ENCODE measurements at places on chromosomes 5 and 9. TPM values are rescaled to one million over a fixed set of nuclear protein-coding genes. Genes with fewer than 3 reads are reported as not detected.

- H3K27me3 ChIP-seq: no peaks in the 10 kb centered on the region
- H3K36me3 ChIP-seq: no peaks in the 10 kb centered on the region
- peaks cover 4% of the 10 kb centered on the region for H3K4me1 ChIP-seq
- DNase-seq: no peak
Observed at GRCh38 chr9:120733190-120733589, 18.9 kb upstream of the MEGF9 start.

GMCL2 gene
- not detected for total RNA-seq

MEGF10 gene
- not detected for total RNA-seq

TRPM3 gene
- 0.02 TPM for total RNA-seq

- H3K27me3 ChIP-seq: no peaks in the 10 kb centered on the region
- H3K4me3 ChIP-seq: no peak overlapping the region
- no peaks in the 10 kb centered on the region for H3K36me3 ChIP-seq
- no peak for DNase-seq
- no peaks in the 10 kb centered on the region for H3K4me1 ChIP-seq
Observed at GRCh38 chr5:168186289-168187074, 105.0 kb upstream of the WWC1 start.

- H3K36me3 ChIP-seq: no peaks in the 10 kb centered on the region
- DNase-seq: no peak
Observed at GRCh38 chr5:156021866-156022265, 305.1 kb upstream of the SGCD start.

SLC25A46 gene
- total RNA-seq: 26.1 TPM

STKLD1 gene
- total RNA-seq: 0.35 TPM

GRCh38 chr5:32027093-32027716 lies 146.9 kb downstream of the GOLPH3 start:
- DNase-seq: no peak
- no peak overlapping the region for H3K27ac ChIP-seq
- no peaks in the 10 kb centered on the region for H3K4me1 ChIP-seq
- H3K27me3 ChIP-seq: no peaks in the 10 kb centered on the region

DNA sequence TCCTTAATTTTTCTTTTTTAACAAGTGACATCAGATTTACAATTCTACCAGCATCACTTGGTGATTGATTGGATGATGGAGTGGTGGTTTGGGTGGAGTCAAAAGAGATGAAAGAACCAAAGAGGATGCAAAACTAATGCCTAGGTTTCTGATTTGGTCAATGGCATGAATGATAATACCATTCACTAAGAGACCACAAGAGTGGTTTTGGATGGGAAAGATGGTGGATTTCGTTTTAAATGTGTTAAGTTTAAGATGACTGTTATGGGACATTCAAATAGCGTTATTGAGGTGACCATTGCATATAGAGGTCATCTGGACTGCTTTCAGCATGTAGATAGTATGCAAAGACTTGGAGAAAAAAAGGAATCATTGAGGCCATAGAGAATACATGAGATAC lies 3.6 kb downstream of the SMC5 start:
- H3K4me1 ChIP-seq: peaks cover 58% of the 10 kb centered on the region
- no peaks in the 10 kb centered on the region for H3K27me3 ChIP-seq
- peaks cover 50% of the 10 kb centered on the region for H3K36me3 ChIP-seq
- peak overlapping the region; percentile 5 for H3K4me3 ChIP-seq
- H3K27ac ChIP-seq: peak overlapping the region; percentile 75

DNA sequence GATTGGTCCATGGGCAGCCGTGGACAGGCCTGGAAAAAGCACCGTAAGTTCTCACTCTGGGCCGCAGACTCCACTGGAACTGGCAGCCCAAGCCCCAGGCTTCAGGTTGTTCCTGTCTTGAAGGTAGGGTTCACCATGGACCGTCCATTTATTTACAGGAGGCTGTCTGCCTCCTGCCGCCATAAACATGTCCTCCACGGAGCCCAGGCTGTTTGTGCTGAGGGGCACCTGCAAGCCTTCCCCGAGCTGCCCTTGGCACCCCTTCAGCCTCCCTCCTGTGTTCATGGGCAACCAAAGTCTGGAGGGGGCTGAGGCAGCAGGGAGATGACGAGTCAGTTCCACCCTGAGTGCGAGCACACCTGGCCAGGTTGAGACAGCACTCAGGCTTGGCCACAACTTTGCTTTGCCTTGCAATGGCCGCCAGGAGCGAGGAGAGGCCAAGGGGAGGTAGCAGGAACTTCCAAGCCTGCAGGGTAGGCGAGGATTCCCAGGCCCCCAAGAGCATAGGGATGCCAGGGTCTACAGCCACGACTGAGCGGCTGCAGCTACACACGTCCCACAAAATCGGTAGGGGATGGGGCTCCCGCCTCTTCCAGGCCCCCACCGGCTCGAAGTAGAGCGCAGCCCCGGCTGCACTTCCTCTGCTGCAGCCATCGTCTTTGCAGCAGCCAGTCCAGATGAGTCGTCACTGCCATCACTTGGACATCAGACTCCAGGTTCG lies 1625.6 kb upstream of the ACO1 start:
- H3K36me3 ChIP-seq: no peaks in the 10 kb centered on the region
- no peak overlapping the region for H3K27ac ChIP-seq
- H3K27me3 ChIP-seq: peaks cover 2% of the 10 kb centered on the region
- H3K4me1 ChIP-seq: no peaks in the 10 kb centered on the region
- no peak for DNase-seq

DNA sequence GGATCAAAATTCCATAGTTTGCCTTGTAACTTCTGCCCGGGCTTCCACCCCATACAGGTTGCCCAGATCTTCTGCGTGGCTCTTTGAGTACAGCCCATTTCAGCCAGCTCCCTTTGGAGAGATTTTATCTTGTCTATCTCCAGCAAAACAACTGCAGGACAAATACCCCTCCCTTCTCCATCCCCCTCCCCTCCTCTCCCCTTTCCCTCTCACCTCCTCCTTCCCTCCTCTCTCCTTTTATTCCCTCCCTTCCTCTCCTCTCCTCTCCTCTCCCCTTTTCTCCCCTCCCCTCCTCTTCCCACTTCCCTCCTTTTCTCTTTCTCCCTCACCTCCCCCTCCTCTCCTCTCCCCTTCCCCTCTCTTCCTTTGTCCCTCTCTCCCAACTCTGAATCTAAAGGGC lies 58.2 kb downstream of the COL15A1 start:
- no peaks in the 10 kb centered on the region for H3K27me3 ChIP-seq
- no peak overlapping the region for H3K4me3 ChIP-seq
- no peak overlapping the region for H3K27ac ChIP-seq
- DNase-seq: no peak
- peaks cover 15% of the 10 kb centered on the region for H3K4me1 ChIP-seq
- no peaks in the 10 kb centered on the region for H3K36me3 ChIP-seq

FBXW11 gene
- total RNA-seq: 35.5 TPM

DNA sequence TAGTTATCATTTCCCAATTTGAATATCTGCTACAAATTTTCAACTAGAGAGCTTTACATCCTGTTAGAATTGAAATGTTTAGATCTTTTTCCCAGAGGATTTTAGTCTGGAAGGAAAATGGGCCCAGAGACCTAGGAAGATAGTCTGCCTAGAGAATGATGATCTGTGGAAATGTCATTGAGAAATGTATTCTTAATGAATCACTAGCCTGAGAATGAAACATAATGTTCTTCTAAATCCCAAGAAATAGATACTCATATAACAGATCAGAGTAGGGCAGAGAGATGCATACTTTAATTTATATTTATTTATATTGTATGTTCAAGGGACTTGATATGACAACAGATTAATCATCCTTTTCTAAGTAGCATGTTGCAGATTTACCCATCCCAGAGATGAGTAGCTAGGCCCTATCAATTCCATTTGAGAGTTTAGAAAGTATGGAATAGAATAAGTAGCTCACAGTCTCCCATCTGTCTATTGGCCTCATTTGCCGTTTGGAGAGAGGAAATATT lies 25.1 kb upstream of the SLC44A1 start:
- no peak overlapping the region for H3K4me3 ChIP-seq
- H3K27me3 ChIP-seq: no peaks in the 10 kb centered on the region
- H3K4me1 ChIP-seq: no peaks in the 10 kb centered on the region
- H3K36me3 ChIP-seq: no peaks in the 10 kb centered on the region
- no peak overlapping the region for H3K27ac ChIP-seq

PCDHGC5 gene
- total RNA-seq: not detected

URM1 gene
- 44.4 TPM for total RNA-seq

VCAN gene
- total RNA-seq: not detected

DNA sequence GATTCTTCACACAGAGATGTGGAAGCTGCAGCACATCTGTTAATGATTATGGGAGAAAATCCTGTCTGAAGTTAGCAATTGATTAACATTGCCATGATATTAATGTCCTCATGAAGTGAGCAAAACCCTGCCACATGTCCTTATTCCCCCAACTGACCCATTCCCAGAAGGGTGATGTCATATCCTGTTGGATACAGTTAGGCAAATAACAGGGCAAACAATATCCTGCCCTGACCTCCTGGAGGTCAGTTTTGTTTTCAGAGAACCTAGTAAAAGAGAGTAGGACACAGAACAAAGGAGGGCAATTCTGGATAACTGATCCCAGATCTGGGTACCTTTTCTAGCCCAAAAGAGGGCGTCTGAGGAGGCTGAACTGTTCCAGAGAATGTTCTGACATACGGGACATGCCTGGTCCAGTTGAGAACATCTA lies 11.0 kb downstream of the ABLIM3 start:
- H3K4me3 ChIP-seq: no peak overlapping the region
- peaks cover 4% of the 10 kb centered on the region for H3K4me1 ChIP-seq
- DNase-seq: no peak

RALGDS gene
- total RNA-seq: 29.5 TPM

- no peaks in the 10 kb centered on the region for H3K27me3 ChIP-seq
- no peaks in the 10 kb centered on the region for H3K36me3 ChIP-seq
- DNase-seq: no peak
- no peak overlapping the region for H3K27ac ChIP-seq
Observed at GRCh38 chr9:118640836-118641560, 728.2 kb downstream of the BRINP1 start.

- H3K27me3 ChIP-seq: peaks cover 2% of the 10 kb centered on the region
- H3K36me3 ChIP-seq: no peaks in the 10 kb centered on the region
- no peak overlapping the region for H3K27ac ChIP-seq
- H3K4me3 ChIP-seq: no peak overlapping the region
- no peak for DNase-seq
Observed at GRCh38 chr5:39742916-39743315, 318.1 kb upstream of the DAB2 start.

LCN10 gene
- total RNA-seq: 0.83 TPM

GRCh38 chr5:134638760-134639201 lies 6.2 kb upstream of the SAR1B start:
- no peaks in the 10 kb centered on the region for H3K36me3 ChIP-seq
- H3K4me3 ChIP-seq: no peak overlapping the region
- H3K27me3 ChIP-seq: no peaks in the 10 kb centered on the region
- DNase-seq: no peak

- H3K27me3 ChIP-seq: no peaks in the 10 kb centered on the region
- H3K4me1 ChIP-seq: no peaks in the 10 kb centered on the region
- H3K4me3 ChIP-seq: no peak overlapping the region
- no peak for DNase-seq
- H3K36me3 ChIP-seq: no peaks in the 10 kb centered on the region
Observed at GRCh38 chr9:89790542-89791109, 185.8 kb downstream of the GADD45G start.

KCNT1 gene
- total RNA-seq: not detected

PDE6A gene
- not detected for total RNA-seq

GRCh38 chr5:60510663-60511062 lies 189.3 kb downstream of the DEPDC1B start:
- H3K27ac ChIP-seq: no peak overlapping the region
- no peaks in the 10 kb centered on the region for H3K4me1 ChIP-seq
- no peaks in the 10 kb centered on the region for H3K27me3 ChIP-seq
- H3K4me3 ChIP-seq: no peak overlapping the region

DNA sequence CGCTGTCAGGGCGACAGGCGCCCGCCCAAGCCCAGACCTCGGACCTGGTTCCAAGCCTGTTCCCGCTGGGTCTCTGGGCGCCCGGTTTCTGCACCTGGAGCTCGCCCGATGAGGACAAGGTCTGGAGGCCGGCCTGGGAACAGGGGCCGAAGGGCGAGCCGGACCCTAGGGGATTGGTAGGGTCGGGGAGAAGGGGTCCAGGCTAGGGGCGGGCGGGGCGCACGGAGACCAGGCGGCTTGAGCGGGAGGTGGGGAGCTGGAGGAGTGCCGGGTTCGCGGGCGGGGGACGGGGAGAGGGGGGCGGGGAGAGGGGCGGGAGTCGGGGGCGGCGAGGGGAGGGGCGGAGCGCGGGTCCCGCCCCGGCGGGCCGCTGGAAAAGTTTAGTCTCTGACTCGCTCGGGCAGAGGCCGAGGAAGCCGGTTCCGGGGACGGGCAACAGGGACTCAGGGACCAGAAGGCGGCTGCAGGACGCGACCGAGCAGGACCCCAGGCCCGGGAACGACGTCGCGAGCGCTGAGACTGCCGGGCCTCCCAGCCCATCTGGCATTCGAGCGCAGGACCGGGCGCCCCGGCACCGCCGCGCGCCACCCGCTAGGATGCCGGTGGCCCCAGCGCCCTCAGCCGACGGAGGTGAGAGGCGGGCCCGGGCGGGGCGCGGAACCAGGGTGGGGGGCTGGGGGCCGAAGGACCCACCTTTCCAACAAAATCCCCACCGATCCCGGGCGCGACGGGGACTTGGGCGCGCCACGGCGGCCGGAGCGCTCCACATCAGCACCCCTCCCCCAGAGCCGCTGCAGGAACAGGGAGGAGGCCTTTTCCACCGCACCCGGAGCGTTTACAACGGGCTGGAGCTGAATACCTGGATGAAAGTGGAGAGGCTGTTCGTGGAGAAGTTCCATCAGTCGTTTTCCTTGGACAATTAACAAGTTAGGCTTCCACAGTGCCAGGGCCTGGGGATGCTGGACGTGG lies at the start of gene S1PR3:
Gene S1PR3, plus strand, starts transcription at position 403 of the 969 bp plus-strand sequence. CDS start 9,733 bp downstream, outside the sequence.
- H3K36me3 ChIP-seq: no peaks in the 10 kb centered on the region
- peaks cover 40% of the 10 kb centered on the region for H3K27me3 ChIP-seq
- H3K4me3 ChIP-seq: peak within 1 kb of the TSS; percentile 67

OR1Q1 gene
- total RNA-seq: not detected

DIPK1B gene
- total RNA-seq: 0.10 TPM

DNA sequence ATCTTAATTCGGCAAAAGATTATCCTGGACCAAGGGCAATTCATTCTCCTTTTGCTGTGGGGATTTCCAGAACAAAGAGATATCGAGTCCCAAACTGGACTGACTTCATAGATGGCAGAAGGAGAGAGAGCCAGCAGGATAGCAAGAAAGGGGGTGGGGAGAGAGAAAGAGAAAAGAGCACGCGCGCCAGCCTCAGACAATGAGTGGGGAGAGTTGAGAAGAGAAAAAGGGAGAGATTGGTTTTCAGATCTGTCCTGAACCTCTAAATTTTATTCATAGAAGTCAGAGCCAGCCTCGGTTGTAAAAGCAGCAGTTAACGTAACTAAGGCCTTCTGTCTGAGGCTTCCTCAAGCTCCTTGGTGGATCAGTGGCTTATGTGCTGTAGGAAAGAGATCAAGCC lies 55.3 kb upstream of the ALDH1B1 start:
- H3K27ac ChIP-seq: no peak overlapping the region
- no peak overlapping the region for H3K4me3 ChIP-seq
- DNase-seq: no peak
- H3K36me3 ChIP-seq: no peaks in the 10 kb centered on the region
- no peaks in the 10 kb centered on the region for H3K4me1 ChIP-seq
- H3K27me3 ChIP-seq: peaks cover 3% of the 10 kb centered on the region

- no peak for DNase-seq
- no peak overlapping the region for H3K4me3 ChIP-seq
- H3K27me3 ChIP-seq: no peaks in the 10 kb centered on the region
- H3K4me1 ChIP-seq: peaks cover 16% of the 10 kb centered on the region
- no peak overlapping the region for H3K27ac ChIP-seq
Observed at GRCh38 chr9:136442265-136442664, 2.6 kb upstream of the INPP5E start.

GRCh38 chr9:12054235-12054634 lies 639.0 kb upstream of the TYRP1 start:
- H3K27ac ChIP-seq: no peak overlapping the region
- no peaks in the 10 kb centered on the region for H3K36me3 ChIP-seq
- H3K4me3 ChIP-seq: no peak overlapping the region
- no peak for DNase-seq
